ENCODE measurements at places on chromosomes 2 and 18.
A peak's percentile ranks its signal among the peaks of the same experiment; 100 is the strongest.

DNA sequence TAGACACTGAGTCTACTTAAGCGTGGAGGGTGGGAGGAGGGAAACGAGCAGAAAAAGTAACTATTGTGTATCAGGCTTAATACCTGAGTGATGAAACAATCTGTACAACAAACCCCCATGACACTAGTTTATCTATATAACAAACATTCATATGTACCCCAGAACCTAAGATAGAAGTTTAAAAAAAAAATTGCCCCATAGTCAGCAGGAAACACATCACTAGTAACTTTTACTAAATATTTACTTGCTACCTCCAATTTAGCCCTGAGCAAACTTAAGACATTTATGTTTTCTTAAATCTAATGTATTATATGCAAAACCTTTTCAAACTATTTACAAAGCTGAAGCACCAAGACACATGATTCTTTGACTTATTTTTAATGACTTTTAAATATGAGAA, 5.6 kb downstream of the REV1 start:
- no peak for DNase-seq

GRCh38 chr2:67651565-67651964, 254.4 kb downstream of the ETAA1 start:
- no peak for DNase-seq

GRCh38 chr2:98550165-98550564, 58.1 kb downstream of the COA5 start:
- DNase-seq: no peak

GRCh38 chr2:70711191-70711590, 56.8 kb downstream of the ADD2 start:
- no peak for DNase-seq

- no peak for DNase-seq
Measured at GRCh38 chr2:126653109-126653508, 2.8 kb upstream of the GYPC start.

GRCh38 chr2:190811811-190812210, 68.8 kb upstream of the GLS start:
- DNase-seq: no peak

DNA sequence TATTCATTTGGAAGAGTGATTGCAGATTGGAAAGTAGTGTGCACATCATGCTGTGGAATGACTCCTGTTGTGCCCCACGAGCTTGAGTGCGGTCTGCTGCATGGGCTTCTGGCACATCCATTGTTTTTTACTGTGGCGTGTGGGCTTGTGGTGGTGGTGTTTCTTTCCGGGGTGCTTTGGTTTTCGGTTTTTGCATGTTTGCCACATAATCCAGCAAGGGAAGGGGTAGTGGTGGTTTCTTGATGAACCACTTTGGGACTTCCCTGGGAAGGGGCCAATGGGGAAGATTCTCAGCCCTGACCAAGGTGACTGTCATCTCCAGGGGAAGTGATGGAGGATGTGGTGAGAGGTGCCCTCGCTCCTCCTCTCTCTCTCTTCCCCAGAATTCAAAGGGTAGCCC, 57.0 kb downstream of the COA5 start:
- peak; percentile 33 for DNase-seq

GRCh38 chr18:617970-618504, 21.2 kb downstream of the CLUL1 start:
- no peak for DNase-seq

- no peak for DNase-seq
Measured at GRCh38 chr2:191013682-191013931, 364 bp downstream of the STAT1 start.

DNA sequence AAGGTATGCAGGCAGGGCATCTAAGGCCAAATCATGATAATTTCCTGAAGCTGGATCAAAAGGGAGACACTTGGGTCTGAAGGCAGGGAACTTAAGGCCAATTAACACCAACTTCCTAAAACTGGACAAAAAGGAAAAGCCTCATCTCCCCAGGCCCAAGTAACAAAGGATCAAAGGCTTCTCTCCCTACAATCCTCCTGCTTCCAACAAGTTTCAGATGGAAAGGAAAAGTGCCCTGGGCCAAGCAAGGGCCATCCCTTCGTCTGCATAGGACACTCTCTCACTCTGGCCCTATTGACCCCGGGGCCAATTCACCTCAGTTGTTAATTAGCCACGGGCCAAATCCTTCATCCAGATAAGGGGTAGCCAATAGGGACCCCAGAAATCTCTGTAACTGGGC, 1335.8 kb upstream of the CDH2 start:
- no peak for DNase-seq

GRCh38 chr2:130759906-130760753, 4.8 kb downstream of the AMER3 start:
- no peak for DNase-seq

DNA sequence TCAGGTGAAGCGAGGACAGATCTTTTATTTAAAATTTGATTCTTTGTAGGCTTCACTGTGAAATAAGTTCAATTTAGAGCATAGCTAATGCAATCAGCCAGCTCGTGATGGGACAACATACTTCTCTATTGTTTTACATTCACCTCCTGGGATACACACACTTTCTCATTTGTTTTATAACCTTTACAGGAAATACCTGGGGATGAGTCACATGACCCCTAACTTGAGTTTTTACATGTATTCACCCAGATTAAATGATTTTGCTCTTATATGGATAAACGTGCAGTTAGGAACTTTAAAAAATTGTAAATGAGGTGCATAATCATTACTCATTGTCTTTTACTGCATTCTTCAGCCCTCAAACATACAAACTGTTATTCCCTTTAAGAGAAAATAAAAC, 152.1 kb downstream of the NEDD4L start:
- no peak for DNase-seq

DNA sequence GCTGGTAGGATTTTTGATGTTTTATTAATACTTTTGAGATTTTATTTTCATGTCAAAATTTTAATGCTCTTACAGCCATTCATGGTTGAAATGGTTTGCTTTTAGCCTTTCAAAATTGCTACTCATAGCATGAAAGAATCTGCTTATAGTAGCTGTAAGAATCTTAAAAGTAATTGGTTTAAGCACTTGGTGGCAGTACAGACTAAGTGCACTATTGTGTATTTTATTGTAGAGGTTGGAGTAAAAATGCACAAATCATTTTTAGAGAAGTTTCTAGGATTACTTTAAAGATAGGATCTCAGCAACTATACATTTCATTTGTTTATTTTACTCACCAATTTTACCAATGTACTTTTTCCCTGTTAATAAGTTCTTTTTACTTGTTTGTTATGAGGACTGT, 205.8 kb downstream of the SPAG16 start:
- no peak for DNase-seq

DNA sequence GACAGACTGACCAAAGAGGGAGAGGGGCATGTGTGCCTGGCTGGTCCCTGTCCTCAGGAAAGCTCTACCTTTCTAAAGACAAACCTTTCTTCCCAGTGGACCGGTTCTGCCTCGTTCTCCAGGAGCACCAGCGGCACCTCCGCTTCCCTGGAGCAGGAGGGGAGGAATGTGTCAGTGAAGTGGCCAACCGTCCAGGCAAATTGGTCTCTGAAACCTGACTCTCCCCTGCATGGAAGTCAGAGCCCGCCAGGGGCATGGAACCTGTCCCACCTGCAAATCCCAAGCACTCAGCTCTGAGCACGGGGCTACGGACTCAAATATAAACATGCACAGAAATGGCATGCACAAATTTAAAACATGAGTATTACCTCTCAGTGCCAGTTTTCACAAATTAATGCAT, 62.9 kb downstream of the COL6A3 start:
- DNase-seq: no peak

DNA sequence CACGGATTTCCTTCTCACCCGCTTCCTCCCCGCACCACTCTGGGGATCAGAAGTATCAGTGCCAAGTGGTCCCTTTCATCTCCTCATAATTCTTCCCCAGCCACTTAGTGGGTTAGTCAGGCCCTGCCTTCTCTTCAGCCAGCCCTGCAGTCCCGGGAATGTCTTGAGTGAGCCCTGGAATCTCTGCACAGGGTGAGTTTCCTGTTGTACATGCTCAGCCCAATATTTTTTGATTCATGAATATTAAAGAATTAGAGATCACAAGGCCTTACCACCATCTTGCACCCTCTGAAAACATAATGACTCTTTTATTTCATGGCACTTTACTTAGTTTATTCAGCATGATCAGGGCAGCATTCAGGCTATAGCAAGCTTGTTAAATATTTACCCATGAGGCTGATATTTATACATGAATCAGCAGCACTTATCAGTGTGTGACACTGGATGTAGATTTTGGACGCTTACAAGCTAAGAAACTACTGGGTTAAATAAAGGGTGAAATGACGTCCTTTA, 159.4 kb upstream of the FOSL2 start:
- no peak for DNase-seq

GRCh38 chr18:48955830-48956261, 5.1 kb upstream of the SMAD7 start:
- no peak for DNase-seq

DNA sequence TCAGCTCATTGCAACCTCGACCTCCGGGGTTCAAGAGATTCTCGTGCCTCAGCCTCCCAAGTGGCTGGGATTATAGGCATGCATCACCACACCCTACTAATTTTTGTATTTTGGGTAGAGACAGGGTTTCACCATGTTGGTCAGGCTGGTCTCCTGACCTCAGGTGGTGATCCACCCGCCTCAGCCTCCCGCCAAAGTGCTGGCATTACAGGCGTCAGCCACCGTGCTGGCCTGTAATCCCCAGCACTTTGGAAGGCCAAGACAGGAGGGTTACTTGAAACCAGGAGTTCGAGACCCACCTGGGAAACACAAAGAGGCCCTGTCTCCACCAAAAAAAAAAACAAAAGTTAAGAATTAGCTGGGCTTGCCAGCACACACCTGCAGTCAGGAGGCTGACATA, 18.5 kb downstream of the USP34 start:
- no peak for DNase-seq

- no peak for DNase-seq
Measured at GRCh38 chr2:47230418-47230817, 75.3 kb upstream of the STPG4 start.

DNA sequence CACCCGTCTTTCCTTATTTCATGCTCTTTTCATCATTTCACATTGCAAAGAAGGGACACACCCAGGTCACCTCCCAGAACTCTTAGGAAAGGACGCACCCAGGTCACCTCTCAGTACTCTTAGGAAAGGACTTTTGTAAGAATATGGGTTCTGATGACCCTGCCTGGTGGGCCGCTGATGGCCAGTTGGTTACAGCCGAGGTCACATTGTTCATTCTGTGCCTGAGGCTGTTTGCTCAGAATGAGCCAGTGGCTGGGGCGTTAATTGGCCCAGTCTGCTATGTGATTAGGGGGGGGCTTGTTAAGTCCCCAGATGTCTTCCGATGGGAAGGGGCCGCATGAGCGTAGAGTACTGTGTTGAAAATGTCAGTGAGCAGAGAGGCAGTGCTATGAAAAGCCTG, 9.4 kb downstream of the MLPH start:
- no peak for DNase-seq

DNA sequence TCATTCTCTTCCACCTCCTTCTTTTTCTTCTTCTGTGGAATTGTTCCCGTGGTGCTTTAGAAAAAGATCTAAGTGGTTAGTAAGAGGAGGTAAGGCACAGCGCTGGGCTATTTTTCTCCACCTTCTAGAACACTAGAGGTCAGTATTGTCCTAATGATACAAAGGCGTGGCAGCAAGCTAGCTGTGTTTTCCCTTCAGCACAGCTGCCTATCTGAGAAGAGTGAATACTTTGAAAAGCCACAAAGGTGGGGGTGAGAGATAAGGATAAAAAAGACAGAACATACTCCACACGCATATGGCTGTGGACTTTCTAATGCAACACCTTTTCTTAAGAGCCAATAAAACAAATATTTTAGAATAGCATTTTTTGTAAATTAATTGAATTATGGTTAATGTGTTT, 2.1 kb downstream of the CNTNAP5 start:
- no peak for DNase-seq

GRCh38 chr2:10205162-10205475, 82.6 kb downstream of the RRM2 start:
- DNase-seq: no peak

DNA sequence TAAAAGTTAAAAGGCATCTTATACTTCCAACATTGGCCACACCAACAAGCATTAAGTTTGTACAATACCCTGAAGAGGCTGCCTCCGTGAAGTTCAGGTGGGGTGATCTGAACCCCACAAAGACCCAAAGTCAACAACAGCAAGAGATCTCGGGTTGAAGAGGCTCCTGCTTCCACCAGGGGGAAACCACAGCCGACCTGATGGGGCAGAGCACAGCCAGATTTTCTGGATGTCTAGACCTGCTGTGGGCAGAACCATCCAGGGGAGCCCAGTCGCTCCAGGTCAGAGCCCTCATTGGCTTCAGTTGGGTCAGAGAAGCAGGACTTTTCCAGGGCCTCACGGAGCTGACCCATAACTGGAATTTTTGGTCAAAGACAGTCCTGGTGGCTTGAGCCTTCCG, 66.5 kb upstream of the ACKR3 start:
- DNase-seq: no peak

DNA sequence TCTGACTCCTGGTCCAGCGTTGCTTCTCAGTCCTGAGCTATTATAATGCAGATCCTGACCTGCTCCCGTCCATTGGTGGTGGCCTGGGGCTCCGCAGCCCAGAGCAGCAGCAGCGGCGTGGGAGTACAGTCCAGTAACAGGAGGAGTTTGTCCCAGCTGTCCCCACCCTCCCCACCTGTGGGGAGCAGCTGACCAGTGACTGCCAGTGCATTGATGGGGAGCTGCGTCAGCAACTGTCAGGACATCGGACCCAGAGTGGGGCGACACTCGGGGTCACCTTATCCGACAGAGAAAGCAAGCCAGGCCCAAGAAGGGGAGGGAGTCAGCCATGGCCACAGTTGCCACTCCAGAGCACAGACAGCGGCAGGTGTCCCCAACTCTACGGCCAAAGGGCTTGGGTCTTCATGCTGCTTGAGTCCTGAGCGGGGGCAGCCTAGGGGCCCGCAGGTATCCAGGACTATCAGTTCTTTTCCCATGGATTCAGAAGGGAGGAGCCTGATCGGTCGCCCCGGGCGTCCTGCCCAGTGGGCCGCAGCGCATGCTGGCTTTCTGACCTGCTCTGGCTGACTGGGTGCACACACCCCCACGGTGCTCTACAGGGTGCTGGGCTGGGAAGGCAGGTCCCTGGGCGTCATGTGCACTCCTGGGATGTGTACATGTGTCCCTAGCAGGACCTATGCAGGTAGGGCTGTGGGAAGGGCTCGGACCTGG, 29.7 kb downstream of the DNMT3A start:
- no peak for DNase-seq

- no peak for DNase-seq
Measured at GRCh38 chr18:76967721-76968472, 145.5 kb downstream of the ZNF236 start.

DNA sequence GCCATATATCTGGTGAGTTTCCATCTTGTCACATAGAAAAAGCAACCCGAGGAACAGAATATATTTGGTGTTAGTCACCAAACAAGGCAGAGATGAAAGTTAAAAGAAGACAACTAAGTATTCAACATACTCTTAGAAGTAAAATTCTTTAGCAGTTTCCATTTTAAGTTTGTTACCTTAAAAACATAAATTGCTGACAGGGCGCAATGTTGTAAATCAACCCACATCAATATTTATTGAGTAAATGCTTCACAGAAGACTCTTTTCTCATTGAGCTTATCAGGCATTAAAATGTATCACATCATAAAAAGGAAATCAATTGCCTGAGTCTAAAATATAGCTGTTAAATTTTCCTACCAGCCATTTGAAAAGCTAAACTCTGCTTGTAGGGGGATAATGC, 603.0 kb downstream of the FBXO15 start:
- DNase-seq: no peak

GRCh38 chr2:205610437-205610836, 71.9 kb upstream of the NRP2 start:
- DNase-seq: no peak

- no peak for DNase-seq
Measured at GRCh38 chr2:98028101-98028561, 32.4 kb upstream of the TMEM131 start.

GRCh38 chr2:108492364-108492763, 41.9 kb upstream of the LIMS1 start:
- DNase-seq: no peak

Measured in CD4-positive, alpha-beta T cell treated with Interleukin-1 beta for 1 hour (primary cell).